Anterior cingulate cortex (tissue), 58 donors: ENCODE measurements at places on chromosomes 5 and 9.
A peak's percentile ranks its signal among the peaks of the same experiment; 100 is the strongest.

DNA sequence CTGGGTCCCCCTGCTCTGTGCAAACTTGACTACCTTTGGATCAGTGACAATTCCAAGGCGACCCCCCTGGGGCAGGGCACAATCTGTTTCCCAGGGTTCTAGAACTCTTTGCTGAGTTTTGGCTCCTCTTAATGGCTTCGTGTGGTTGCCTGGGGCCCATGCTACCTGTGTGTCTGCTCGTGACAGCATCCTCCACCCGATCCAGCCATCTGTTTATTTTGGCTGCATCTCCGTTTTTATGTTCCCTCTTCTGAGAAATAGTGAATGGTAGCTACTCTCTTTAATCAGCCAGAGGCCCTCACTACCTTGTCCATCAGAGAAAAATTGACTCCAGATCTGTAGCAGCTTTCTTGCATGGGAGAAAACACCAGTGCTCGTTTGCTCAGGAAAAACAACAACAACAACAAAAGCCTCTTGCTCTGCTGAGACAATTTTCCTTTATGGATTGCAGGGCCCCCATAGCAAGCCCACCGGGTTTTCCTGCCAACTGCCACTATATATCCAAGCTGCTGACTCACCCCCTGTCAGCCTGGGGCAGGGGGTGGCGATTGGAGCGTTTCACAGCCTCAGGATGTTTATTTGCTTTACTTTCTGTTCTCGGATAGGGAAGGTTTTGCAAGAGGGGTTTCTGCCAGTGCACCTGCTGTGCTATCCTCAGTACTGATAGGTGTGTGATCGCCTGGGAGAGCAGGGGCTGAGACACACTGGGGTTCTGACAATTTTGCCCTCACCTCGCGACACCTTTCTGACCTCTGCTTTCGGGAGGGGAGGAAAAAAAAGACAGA is 607.8 kb downstream of the BNC2 start:
- no peak for DNase-seq

- DNase-seq = no peak
These were observed 276.9 kb downstream of the EFNA5 start for GRCh38 chr5:107393851-107394250.

DNA sequence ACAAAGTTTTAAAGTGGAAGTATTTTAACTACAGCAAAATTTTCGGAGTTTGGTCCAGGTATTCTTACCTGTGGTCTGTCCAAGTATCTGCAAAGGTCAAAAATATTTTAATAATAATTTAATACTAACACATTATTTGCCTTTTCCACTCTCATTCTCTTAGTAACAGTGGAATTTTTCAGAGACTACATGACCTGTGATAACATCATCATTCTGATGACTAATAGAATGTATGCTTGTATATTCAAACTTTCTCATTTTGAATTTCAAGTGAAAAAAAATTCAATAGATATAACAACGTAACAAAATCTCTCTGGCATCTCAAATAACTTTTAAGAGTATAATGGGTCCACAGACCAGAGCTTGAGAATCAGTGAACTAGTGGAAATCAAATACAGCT is 78.3 kb downstream of the FBXL17 start:
- no peak for DNase-seq

DNA sequence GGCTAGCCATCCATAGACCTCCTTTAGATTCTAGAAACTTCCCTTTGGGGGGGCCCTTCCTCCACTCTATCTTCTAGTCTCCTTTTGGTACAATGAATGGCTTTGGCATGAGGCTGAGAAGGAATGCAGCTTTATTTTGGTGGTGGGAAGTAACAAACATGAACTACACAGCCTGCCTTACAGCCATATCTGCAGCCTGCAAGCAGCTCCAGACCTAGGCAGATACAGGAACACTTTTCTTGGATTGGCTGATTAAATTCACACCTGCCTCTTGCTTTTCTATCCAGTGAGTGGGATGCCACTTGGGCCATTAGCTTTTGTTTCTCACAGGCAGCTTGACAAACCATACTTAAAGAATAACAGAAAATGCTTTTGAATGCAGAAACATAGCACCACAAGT is 28.2 kb downstream of the NR6A1 start:
- DNase-seq = no peak

DNA sequence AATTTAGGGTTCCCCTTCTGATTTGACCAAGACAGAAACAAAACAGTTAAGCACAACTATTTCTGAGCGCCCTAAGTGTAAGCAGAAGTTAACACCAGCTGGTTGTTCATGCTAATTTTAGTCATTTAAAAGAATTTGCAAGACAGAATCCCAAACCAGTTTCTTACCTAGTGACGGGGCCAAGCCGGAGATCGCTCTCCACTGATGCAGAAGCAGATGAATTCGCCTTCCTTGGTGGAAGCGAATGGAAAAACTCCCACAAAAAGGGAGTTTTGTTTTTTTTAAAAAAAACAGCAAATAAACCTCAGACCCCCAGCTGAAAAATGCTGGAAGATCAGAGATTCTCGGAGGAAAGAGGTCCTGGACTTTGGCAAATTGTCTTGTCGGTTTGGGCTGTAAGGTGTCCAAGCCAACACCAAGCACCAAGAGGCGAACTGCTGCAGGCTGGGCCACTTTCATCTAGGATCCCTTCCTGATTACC is 47.4 kb upstream of the GLDC start:
- no peak for DNase-seq

- no peak for DNase-seq
These were observed 171.1 kb downstream of the ARHGEF28 start for GRCh38 chr5:73797132-73797510.

- no peak for DNase-seq
These were observed 170.6 kb upstream of the TRIM32 start for GRCh38 chr9:116516456-116516855.

DNA sequence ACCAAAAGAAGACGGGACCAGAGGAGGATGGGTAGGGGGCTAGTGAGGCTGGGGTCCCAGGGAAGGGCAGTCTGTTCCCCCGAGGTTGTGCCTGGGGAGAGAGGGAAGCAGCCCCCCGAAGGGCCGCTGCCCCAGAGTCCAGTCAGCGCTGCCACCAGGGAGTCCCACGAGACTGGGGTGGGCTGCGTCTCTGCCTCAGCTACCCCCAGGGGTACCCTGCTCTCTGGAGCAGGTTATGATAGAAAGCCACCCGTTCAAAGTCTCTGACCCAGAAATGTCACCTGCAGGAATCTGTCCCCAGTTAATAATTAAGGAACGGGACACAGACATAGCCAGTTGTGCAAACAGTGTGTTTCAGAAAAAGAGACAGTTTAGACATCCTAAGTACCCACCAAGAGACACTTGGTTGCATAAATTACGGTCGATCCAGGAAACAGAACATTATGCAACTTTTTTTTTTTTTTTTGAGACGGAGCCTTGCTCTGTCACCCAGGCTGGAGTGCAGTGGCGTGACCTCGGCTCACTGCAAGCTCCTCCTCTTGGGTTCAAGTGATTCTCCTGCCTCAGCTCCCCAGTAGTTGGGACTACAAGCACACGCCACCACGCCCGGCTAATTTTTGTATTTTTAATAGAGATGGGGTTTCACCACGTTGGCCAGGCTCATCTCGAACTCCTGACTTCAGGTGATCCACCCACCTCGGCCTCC is 10.7 kb upstream of the AGPAT2 start:
- DNase-seq = no peak

- DNase-seq = no peak
These were observed 68.5 kb downstream of the KLHL3 start for GRCh38 chr5:137667341-137667740.

- no peak for DNase-seq
These were observed 72.4 kb downstream of the UGCG start for GRCh38 chr9:111969061-111969460.

DNA sequence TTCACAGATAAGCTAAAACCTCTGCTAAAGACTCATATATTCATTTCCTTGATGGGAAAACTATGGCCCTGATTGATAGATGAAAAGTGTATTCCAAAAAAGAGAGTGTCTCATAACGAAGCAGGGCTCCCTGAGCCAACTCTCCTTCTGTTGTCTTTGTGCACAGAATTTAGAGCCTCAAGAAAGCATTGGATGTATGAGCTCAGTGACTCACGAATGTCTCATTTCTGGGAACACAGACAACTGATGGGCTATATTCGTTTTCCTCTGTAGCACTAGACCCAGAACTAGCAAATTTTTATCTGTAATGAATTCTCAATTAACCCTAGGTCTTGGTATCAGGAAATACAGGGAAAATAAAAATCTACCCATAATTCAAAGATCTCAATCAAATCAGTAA is 88.4 kb downstream of the LMNB1 start:
- no peak for DNase-seq

- DNase-seq = peak; percentile 20
These were observed 75.4 kb upstream of the ARAP3 start for GRCh38 chr5:141757402-141757801.

- DNase-seq = no peak
These were observed 25.6 kb downstream of the FER start for GRCh38 chr5:108773330-108773729.

DNA sequence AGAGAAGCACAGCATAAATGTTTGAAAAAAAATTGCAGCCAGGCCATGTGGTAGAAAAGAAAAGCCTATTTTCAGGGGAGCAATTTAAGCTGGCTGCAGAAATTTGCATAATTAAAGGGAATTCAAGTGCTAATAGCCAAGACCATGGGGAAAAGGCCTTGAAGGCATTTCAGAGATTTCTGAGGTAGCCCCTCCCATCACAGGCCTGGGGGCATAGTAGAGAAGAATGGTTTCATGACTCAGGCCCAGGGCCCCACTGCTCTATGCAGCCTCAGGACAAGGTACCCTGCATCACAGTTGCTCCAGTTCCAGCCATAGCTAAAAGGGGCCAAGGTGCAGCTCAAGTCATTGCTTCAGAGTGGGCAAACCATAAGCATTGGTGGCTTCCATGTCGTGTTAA is 1416.0 kb downstream of the EFNA5 start:
- no peak for DNase-seq

GRCh38 chr5:123227216-123227615 is 138.2 kb downstream of the PRDM6 start:
- DNase-seq = no peak

DNA sequence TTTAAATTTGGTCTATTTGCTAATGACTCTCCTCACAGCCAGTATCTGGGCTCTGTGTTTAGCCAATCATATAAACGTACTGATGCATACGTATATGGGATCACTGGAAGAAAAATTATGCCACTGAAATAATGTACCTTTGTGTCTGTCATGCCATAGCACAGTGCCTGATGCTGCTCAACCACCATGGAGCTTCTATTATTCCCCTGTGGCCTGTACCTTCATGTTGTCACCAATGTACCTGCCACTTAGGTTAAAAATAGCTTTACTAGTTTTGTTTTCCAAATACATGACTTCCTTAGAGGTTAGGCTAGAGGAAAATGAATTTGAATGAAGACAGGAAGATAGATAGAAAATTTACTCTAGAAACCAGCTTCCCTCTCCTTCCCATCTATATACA is 34.6 kb downstream of the HACD4 start:
- DNase-seq = no peak

- DNase-seq = no peak
These were observed 1223.9 kb downstream of the FOXD4L5 start for GRCh38 chr9:64061013-64061627.

DNA sequence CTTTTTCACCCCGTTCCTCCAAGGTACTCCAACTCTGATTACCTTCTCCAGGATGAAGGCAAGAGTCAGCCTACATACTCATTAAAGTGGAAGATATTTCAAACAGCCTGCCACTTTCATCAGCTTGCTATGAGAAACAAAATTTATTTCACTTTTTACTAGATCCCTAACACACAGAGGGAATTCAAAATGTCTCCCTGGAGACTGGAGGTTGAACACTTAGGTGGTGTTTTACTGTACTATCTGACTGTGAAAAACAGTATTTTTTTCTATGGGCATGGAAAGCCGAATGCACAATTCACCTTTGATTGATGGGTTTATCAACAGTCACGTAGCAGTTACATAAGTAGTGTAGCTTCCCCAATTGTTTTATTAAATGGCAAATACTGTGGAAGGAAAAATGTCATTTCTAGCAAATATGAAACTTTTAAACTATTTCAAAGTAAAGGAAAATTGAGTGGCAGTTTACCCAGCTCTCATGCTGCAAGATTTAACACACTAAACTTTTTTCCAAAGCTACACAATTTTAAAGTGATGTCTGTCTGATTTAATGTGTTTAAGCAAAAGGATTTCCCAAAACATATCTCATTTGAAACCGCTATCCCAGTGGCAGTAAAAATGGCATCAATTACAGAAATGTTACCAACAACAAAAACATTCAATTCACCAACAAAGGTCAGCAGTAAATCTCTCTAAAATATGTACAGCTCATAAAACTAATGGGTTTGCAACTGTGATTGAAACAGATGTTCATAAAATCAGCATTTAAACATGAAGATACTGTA is 125.0 kb upstream of the TLE4 start:
- no peak for DNase-seq

DNA sequence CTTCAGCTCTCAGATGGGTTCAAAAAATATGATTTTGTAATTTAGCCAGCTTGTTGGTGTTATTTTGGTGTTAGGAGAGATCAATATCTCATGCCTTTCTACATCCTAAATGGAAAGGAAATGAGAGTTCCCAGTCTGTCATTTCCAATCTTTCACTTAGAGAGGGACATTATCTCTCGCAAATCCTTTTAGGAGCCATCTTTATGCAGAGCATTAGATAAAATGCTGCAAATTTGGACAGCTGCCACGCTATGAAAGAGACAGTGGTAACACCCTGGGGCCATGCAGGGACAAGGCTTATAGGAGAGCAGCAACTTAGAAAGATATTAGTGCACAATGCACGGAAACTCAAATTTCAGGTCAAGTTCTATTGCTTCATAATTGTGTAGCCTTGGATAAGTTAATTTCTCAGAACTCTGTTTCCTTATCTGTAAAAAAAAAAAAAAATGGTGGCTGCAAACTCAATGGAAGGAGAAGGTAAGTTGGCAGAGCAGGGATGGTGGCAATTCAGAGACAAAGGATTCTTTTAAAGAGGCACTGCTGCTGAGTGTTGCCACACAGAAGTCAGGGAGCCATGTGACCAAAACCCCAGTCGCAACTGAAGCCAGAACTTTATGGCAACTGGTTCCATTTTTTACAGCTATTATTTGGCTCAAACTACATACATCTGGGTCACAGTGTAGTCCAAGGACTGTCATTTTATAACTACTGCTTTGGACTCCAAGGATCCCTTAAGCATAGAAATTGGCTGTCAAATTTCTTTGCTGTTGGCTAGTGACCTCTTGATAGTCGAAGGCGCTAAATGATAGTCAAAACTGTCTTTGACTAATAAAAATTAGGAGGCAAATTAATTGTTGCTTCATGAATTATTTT is 210.2 kb downstream of the FRMD3 start:
- DNase-seq = no peak

- DNase-seq = no peak
These were observed 3.9 kb downstream of the SLC9A3 start for GRCh38 chr5:520196-520849.
